ENCODE measurements at places on chromosomes 5 and 9.

- DNase-seq, result peak; percentile 43
Measured at GRCh38 chr9:124125651-124125977, 114.0 kb downstream of the LHX2 start.

- peak; percentile 39 for DNase-seq
Measured at GRCh38 chr9:121861501-121862180, 210.2 kb downstream of the DAB2IP start.

- peak; percentile 15 for DNase-seq
Measured at GRCh38 chr9:706606-707459, 134.7 kb upstream of the DMRT1 start.

GRCh38 chr5:127834554-127834953 is 131.4 kb downstream of the CCDC192 start:
- peak; percentile 90 for DNase-seq

- no peak for DNase-seq
Measured at GRCh38 chr9:87551772-87552217, 54.1 kb downstream of the DAPK1 start.

DNA sequence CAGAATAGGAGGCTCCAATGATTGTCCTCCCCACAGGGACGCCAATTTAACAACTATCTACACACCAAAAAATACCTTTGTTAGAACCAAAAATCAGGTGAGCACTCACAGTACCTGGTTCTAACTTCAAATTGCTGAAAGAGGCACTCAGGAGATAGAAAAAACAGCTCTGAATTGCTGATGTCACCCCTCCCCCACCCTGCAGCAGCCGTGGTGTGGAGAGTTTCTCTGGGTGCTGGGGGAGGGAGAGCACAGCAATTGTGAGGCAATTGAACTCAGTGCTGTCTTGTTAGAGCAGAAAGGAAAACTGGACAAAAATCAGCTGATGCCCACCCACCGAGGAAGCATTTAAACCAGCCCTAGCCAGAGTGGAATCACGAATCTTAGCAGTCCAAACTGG is 41.8 kb downstream of the TNFSF8 start:
- DNase-seq, result no peak

DNA sequence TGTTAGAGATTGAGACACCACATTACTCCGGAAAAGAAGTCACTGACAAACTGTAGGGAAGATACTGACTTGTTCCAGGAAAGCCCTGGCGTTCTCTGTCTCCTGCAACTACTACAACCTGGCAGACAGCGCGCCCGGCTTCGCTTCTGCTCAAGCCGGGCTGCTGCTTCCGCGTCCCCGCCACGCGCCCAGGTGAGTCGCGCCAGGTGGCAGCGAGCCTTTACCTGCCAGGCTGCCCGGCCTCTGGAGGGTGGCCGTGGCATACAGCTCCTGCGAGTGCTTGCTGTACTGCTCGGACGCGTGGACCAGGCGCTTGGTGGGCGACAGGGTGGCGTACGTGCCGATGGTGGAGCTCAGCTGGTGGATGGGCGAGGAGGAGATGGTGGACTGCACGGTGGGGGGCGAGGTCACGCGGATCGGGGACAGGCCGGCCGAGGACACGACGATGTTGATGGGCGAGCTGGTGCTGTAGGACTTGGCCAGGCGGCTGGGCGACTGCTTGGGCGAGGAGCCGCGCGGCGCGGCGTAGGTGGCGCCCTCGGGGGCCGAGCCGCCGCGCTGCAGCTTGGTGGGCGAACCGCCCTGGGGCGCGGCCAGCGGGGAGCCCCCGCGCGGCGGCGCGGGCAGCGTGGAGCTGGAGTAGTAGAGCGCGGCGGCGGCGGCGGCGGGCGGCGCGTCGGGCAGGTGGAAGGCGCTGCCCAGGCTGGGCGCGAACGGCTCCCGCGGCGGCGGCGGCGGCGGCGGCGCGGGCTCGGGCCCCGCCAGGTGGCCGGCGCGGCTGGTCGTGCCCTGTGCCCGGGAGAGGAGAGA is 519.6 kb downstream of the CTNND2 start:
- DNase-seq, result peak; percentile 79

- DNase-seq, result peak; percentile 27
Measured at GRCh38 chr5:109929376-109929775, 239.6 kb downstream of the MAN2A1 start.

- no peak for DNase-seq
Measured at GRCh38 chr9:137639303-137640051, 20.7 kb downstream of the EHMT1 start.

DNA sequence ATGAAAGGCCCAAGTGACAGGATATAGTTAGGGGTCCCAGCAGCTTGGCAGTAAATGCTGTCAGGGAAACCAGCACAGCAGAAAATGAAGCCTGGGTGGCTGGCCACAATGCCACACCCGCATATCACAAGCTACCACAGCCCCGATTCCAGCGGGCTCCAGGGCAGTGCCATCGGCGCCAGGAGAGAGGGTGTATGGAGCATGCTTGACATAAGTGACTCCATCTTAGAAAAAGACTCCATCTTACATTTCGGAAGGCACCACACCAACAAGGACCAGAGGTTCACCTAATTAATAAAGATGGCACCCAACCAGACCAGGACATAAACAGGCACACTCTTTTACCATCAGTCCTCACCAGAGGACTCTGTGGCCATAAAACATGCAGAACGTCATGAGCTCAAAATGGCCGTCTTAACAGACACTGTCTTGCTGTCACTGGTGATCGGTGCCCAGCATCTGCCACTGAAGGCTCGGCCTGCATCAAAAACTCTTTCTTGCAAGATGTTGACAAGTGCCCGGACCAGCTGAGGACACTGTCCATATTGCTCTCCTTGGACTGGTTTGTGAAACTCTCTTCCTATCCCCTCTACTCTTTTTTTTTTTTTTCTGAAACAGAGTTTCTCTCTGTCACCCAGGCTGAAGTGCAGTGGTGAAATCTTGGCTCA is 67.4 kb upstream of the SPIN1 start:
- no peak for DNase-seq

Measured in NCI-H69 (cell line).